ENCODE measurements at places on chromosomes 11 and 22.
A peak's percentile ranks its signal among the peaks of the same experiment; 100 is the strongest.

DNA sequence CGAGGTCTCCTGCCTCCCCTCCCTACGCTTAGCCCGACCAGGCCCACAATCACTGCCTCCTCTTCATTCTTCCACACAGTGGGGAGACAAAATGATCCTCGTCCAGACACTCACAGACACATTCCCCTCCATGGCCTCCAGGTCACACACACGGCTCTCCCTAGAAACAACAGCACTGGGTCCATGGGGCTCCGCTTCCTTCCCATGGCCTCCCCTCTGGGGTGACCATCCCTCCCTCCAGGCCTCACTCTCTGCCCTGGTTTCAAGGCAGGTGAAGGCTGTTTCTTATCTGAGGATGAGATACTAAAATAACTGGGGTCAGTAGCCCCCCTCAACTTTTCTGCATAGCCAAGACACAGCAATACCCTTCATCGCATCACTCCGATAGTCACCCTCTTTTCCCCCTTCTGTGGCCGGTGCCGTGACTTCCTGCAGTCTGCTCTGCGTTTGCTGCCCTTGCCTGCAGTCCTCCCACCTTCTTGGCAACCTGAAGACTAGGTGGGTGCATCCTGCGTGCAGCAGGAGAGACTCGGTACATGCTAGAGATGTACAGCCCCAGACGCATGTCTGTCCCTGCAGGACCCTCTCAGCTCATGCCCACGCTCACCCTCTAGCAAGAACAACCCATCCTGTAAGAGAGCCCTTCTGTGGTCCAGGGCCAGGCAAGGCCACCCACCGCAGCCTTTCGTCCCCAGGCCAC is 55.8 kb downstream of the CD6 start:
- peak; percentile 26 for DNase-seq

GRCh38 chr11:95829580-95830259 is 39.4 kb downstream of the CEP57 start:
- DNase-seq: no peak

- no peak for DNase-seq
Measured at GRCh38 chr11:73800276-73800806, 12.7 kb downstream of the MRPL48 start.

DNA sequence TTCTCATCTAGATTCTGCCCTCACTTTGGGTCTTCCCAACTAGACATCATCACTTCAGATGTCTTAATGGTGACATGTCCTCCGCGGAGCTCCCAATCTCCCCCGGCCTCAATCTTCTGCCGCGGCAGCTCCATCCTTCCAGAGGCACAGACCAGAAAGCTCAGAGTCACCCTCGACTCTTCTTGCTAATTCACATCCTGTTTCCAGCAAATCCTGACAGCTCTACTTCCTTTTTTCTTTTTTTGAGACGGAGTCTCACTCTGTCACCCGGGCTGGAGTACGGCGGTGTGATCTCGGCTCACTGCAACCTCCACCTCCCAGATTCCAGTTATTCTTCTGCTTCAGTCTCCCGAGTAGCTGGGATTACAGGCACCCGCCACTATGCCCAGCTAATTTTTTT is 54.5 kb downstream of the CACNG2 start:
- no peak for DNase-seq

GRCh38 chr22:23539135-23539838 is 40.8 kb downstream of the IGLL1 start:
- DNase-seq: peak; percentile 80

- no peak for DNase-seq
Measured at GRCh38 chr11:1372660-1373059, 17.1 kb upstream of the BRSK2 start.

DNA sequence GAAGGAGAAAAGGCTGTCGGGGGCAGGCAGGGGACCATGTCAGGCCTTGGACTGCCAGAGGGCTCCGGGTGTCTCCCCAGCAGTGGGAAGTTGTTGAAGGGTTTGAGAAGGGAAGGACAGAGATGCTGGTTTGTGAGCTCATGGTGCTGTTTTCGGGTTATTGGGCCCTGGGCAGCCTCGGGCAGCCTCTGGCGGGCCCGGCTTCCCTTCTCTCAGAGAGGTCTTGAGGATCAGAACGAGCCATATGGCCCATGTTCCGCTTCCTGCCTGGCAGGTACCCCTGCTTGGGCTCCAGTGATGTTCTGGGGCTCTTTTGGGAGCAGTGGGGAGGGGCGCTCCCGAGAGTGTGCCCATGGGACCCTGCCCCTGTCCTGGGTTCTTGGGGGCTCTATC is 9.8 kb downstream of the MYRF start:
- DNase-seq: no peak

GRCh38 chr11:17917556-17917955 is 95.3 kb downstream of the SERGEF start:
- DNase-seq: no peak

- DNase-seq: no peak
Measured at GRCh38 chr22:40547729-40548143, 88.8 kb downstream of the MRTFA start.

DNA sequence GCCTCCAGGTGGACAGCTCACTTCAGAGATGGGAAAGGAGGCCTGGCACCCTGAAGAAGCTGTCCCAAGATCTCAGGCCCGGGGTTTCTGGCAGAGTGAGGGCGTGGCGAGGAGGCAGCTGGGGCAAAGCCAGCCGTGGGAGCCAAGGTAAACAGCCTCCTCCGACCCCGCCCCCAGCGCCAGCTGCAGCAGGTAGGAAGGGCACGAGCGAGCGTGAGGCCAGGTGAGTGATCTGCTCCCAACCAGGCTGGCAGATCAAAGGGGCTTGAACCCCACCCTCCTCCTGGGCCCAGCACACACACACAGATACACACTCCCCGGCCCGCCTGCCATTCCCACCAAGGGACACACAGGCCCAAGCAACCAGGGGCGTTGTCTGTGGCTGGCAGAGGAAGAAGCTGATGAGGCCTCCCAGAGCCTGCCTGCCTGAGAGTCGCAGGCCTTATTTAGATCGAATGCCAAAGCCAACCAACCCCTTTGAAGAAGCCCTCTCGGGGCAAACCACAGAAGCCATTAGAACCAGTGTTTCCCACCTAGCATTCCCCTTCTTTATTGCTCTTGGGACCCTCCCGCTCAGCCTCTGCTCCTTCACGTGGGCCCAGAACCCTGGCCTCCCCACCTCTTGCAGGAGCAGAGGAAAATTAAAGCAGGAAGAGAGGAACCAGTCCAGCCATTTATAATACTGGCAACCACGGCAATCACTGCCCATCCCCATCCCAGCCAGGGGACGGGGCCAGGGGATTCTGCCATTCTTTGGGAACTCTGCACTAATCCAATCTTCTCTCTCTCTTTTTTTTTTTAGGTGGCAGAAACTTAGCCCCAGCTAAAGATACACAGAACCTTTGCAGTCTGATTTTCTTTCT is 5.0 kb downstream of the PDGFB start:
- DNase-seq: no peak

DNA sequence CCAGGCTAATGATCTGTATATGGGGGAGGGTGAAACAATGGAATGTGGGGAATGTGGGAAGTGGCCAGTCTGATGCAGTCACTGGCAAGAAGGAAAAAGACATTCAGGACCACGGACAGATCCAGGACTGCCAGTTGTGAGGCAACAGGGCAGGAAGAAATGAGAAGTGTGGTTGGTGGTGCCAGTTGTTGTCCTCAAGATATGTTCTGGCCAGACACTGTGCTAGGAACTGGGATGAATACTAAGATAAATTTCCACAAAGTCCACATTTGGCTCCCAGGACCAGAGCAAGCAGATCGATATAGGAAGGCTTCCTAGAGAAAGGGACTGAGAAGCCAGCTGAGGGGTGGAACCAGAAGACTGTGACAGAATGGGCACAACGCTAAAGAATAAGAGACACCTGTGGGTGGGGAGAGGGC is 6.8 kb upstream of the TPBGL start:
- peak; percentile 23 for DNase-seq

GRCh38 chr11:8719721-8720120 is 37.1 kb downstream of the RPL27A start:
- no peak for DNase-seq

DNA sequence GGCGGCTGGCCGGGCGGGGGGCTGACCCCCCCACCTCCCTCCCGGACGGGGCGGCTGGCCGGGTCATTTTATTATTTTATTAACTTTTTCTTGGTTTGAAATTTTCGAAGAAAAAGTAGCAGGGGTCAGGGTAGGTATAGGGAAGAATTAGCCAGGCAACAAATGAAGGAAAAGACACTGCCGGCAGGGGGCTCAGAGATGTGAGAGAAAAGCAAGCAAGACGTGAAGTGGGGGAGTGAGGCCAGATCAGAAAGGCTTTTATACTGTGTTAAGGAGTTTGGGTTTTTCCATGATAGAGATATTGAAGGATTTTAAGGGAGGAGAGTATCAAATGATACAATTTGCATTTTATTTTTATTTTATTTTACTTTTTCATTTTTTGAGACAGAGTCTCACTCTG is 19.0 kb downstream of the RNF214 start:
- no peak for DNase-seq

- no peak for DNase-seq
Measured at GRCh38 chr11:61666684-61667297, 13.4 kb upstream of the DAGLA start.

DNA sequence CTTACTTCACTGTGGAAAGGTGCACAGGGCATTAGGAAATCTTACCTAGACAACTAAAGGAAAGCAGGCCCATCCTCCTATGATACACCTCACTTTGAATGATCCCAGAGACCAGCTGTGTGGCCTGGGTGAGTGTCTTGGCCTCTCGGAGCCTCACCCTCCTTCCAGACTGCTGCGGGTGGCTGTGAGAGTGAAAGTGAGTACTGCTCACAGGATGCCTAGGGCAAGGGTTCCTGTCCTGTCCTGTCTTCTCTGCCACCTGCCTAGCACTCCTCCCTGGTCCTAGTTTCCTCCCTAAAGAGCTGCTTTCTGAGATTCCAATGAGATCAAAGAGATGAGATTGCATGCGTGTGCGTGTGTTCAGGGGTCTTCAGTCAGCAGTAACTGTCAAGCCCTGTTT is 19.5 kb upstream of the ADORA2A start:
- no peak for DNase-seq

DNA sequence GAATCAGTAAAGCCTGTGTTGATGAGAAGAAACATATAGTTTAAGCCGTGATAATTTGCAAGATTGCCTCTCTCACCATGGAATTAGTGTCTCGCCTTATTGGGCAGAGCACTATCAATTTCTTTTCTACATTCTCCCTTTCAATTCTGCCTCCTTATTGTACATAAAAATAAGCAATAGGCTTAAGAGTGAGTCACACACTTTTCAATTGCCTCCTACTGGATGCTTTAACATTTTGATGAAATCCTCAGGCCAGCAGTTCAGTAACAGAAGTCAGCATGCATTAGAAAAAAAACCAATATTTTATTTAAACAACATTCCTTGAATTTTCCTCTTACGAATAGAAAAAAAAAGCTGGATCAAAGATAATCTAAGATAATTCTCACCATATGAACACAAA is 33.8 kb upstream of the VWA5A start:
- DNase-seq: no peak

DNA sequence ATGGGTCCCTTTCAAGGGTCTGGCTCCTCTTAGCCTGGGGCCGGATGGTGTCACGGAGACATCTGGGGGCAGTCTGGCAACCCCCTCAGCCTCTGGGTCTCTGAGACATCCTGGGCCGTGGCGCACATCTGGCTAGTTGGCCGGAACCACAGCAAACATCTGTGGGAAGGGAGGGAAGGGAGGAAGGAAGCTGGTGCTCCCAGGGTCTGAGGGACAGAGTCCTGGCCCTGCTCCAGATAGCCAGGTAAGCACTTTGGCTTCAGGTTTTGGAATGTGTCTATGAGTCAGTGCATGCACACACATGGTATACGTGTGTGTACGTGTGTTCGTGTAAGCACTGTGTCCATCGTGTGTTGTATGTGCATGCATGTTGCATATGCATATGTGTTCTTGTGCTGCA is 225.1 kb downstream of the MN1 start:
- DNase-seq: no peak

- DNase-seq: no peak
Measured at GRCh38 chr11:87976009-87976408, 199.2 kb downstream of the RAB38 start.

GRCh38 chr22:49972163-49973017 is 11.8 kb downstream of the PIM3 start:
- no peak for DNase-seq

DNA sequence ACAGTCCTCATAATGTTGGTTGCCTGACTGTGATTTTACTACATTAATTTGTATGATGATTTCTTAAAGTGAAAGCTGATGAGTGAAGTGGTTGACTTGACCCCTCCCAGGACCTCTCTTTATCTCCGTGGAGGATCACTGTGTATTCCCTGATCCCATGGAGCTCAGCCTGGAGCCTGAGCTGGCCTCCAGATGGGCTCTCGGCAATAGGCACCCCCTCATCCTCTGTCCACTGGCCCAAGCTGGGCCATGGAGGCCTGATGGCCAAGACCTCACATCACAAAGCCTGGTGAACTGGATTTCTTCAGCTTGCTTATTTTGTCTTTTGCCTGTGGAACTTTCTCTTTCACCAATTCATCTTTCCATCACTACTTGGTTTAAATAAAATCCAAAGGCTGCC is 75.2 kb downstream of the WNT11 start:
- no peak for DNase-seq

DNA sequence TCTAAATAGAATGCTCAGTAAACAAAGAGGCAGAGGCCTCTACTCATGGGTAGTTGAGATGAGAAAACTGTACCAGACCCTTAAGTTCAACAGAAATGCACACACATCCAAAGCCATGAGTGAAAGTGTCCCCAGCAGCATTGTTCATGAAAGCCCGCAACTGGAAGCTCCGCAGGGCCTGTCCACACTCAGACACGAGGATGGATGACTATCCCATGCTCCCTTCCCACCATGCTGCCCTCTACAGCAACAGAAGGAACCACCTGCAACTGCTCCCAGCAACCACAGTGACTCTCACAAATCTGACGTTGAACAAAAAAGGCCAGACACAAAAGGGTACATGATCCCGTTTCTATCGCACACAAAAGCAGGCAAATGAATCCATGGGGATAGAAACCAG is 76.9 kb upstream of the ANO1 start:
- DNase-seq: no peak

- DNase-seq: peak; percentile 64
Measured at GRCh38 chr11:13955971-13956421, 6.5 kb upstream of the SPON1 start.

GRCh38 chr11:128884703-128885338 is 6.3 kb upstream of the KCNJ5 start:
- peak; percentile 75 for DNase-seq

DNA sequence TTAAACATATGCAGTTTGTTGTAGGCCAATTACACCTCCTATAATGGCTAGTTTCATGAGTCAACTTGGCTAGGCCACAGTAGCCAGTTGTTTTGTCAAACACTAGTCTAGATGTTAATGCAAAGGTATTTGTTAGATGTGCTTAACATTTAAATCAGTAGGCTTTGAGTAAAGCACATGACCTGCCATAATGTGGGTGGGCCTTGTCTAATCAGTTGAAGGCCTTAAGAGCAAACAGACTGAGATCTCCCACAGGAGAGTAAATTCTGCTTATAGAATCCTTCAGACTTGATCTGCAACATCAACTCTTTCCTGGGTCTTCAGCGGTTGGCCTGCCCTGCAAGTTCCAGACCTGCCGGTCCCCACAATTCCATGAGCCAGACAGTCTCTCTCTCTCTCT is 1345.9 kb downstream of the BRD1 start:
- no peak for DNase-seq

GRCh38 chr22:41469218-41469851 is 418 bp downstream of the ACO2 start:
- peak; percentile 22 for DNase-seq
